ENCODE measurements at places on chromosomes 4 and X.

DNA sequence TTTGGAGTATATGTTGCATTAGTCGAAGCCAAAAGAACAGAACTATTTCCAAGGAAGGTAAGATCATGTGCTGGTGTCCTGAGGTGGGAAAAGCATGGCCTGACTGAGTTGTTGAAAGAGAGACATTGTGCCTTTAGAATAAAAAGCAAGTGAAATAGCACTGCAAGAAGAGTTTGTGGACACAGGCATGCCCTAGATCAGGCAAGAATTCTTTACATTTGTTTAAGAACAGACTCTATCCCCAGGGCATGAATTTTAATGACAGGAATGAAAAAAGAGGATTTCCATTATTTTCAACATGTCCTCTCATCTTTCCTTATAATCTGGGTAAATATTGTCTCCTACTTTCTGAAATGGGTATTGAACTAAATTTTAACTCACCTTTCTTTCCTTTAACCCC, 516.2 kb upstream of the GALNT7 start:
- DNase-seq, result no peak

DNA sequence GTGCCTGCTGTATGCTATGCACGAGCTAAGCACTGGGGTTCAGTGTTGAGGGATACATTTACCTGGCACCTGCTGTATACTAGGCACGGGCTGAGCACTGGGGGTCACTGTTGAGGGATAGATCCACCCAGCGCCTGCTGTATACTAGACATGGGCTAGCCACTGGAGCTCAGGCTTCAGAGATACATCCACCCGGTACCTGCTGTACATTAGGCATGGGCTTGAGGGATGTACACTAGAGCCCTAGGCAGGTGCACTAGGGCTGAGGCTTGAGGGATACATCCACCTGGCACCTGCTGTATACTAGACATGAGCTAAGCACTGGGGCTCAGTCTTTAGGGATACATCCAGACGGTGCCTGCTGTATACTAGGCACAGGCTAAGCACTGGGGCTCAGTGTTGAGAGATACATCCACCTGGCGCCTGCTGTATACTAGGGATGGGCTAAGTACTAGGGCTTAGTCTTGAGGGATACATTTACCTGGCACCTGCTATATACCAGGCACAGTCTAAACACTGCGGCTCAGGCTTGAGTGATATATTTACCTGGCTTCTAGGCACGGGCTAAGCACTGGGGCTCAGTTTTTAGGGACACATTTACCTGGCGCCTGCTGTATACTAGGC, 92.7 kb downstream of the ADRA2C start:
- DNase-seq, result no peak

DNA sequence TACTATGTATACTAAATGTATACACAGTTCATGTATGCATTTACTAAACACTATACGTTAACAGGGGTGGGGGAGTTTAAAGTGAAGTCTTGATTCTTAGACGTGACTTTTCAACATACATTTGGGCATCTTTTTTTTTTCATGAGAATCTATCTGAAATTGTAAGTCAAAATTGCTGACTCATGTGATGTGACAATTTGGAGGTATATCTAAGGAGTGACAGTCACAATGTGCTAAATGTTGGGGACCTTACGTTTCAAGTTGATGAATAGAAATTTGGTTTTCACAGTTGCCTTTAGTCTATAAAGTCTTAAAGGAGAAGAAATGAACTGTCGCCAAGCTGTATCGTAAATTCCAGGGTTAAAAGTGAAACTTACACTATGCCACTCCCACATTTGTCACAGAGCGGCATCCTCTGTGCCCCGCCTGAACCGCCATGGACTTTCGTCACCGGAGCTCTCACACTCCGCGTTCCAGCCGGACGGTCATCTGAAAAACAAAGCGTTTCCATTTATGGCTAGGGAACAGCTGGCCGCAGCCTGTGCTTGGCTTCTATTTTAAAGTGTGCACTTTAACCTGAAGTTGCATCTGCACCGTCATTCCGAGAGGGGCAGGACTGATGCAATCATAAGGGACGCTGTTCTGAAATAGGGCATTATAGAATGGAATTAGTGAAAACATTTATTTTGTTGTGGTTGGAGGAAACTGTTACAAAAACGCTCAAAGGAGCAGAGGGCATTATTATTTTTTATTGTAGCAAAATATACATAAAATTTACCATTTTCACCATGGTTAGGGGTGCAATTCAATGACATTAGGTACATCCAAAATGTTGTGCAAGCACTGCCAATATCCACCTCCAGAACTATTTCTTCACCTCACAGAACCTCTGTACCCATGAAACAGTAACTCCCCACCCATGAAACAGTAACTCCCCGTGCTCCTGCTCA, 30.9 kb downstream of the PDLIM3 start:
- DNase-seq, result no peak

- DNase-seq, result no peak
Observed at GRCh38 chr4:84051089-84051488, 448.0 kb downstream of the NKX6-1 start.

- no peak for DNase-seq
Observed at GRCh38 chrX:87105131-87105530, 412.5 kb upstream of the KLHL4 start.

DNA sequence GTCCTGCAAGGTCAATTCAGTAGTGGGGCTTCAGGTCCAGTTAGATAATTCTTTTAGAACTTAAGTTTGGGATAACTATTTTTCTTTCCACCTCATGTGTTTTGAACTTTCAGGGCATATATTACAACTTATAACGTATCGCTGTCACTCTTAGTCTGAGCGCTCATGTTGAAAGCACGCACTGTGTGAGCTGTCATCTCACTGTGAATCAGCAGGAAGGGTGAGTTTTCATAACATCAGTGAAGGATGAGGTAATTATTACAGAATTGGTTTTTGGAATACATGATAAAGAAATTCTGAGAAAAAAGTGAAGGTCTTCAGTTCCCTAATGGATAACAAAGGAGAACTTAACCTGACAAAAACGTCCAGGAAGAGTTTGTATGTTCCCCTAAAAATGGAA, 45.1 kb upstream of the SLC4A4 start:
- DNase-seq, result no peak

DNA sequence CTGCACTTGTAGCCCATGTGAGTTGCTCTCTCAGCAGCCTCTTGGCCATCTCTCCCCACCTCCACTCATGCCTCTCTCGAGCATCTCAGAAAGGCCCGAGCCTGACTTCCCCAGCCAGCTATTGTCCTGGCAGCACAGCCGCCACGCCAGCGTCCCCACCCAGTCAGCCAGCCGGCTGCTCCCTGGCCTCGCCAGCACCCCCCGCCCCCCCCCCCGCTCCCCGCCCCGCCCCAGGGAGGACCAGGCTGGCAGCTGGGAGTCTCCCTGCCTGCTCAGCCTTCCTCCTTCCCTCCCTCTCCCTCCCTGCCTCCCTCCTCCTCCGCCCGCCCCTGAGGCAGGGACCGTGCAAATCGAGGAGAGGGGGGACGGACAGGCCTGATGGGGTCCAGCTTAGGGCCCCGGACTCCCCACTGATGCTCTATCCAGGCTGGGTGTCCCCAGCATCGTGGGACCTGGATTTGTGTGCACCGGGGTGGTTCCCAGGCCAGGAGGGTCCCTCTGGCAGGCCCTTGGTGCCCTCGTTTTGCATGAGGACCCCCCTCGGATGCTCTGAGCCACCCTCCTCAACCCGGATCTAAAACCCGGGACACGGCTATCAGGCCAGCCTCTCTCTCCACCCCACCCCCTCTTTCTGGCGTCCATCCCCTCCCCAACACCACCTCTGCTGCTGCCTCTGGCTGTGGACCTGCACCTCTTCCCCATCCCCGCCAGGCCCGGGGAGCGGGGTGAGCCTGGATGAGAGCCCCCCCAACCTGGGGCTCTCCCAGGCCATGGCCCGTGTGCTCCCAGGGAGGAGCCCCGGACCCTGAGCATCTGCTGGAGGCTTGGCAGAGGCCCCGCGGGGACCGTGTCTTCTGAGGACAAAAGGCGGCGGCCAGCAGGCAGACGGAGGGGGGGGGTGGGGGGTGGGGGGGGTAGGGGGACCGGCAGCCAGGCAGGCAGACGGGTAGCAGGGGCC, at the start of gene GPR173:
TSS of gene GPR173 (plus strand) at position 621 of the 958 bp plus-strand sequence. CDS start 27,833 bp downstream, outside the sequence.
- DNase-seq, result no peak

- DNase-seq, result no peak
Observed at GRCh38 chrX:9729171-9729885, 36.3 kb downstream of the GPR143 start.

DNA sequence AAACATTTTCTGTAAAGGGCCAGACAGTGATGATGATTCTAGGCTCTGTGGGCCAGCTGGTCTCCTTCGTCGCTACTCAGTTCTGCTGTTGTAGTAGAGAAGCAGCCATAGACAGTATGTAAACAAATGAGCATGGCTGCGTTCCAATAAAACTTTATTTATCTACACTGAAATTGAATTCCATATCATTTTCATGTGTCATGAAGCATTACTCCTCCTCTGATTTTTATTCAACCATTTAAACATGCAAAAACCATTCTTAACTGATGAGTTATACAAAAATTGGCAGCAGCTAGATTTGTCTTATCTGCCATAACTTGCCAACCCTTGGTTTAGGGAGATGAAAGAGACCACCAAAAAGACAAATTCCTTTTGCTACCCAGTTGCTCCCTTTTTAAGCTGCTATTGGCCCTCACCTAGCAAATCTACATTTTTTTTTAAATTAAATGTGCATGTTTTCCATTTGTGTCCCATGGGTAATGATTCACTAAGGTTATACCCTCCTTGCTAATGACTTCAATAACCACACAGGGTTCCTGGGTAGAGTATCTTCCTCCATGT, 309.9 kb downstream of the DHX15 start:
- DNase-seq, result no peak

- no peak for DNase-seq
Observed at GRCh38 chr4:185870366-185870765, 58.4 kb upstream of the SORBS2 start.

DNA sequence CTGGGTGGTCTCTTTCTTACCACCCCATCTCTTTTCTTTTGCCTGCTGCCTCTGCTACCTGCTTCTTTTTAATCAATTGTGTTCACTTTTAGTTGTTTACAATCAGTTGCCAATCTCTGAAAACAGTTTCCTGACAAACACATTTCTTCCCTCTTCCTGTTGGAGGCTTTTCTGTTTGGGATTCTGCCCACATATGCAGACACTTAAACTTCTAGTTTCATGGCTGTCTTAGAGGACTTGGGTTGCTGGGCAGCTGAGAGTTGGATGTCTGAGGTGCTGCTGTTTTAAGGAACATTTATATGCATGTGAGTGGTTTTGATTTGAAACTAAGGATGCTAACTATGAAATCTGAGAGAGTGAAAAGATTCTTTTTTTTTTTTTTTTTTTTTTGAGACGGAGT, 112.3 kb upstream of the LIMCH1 start:
- DNase-seq, result no peak

DNA sequence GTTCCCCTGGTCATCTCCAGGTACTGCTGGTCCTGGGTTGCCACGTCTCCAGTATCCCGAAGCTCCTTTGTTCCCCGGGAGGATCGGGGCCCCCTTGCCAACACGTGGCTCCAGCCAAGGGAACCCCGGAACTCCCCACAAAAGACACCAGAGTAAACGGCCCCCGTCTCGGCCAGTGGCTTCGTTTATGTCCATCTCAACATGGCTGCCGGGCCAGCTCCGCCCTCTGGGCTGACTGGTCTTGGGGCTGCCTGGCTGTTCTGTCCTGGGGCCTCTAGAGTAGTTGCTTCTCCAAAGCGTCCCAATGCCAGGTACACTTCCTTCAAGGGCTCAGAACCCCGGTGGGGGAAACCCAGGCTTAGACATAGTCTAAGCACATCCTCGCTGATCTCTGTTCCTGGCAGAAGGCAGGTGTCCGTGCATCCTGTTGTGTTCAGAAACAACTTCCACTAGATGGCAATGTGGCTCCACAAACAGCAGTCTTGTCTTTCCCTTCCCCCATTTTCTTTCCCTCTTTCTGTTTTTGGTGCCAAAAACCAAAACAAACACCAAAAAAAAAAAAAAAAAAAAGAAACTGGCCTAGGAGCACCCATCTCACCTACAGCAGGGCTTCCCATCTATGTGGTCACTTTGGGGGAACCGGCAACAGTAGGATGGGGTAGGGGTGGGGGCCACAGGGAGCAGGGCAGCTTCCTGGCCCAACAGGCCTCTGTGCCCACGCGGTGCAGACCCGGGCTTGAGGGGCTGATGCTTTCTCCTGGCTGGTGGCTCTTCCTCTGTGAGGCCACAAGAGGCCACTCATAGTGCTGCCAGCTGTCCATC, 35.3 kb downstream of the NBDY start:
- DNase-seq, result peak; percentile 57

- no peak for DNase-seq
Observed at GRCh38 chr4:24574236-24574635, 10.1 kb downstream of the DHX15 start.

- no peak for DNase-seq
Observed at GRCh38 chr4:7408166-7408565, 26.6 kb downstream of the PSAPL1 start.

GRCh38 chr4:182828360-182829025, 88.7 kb downstream of the DCTD start:
- no peak for DNase-seq

DNA sequence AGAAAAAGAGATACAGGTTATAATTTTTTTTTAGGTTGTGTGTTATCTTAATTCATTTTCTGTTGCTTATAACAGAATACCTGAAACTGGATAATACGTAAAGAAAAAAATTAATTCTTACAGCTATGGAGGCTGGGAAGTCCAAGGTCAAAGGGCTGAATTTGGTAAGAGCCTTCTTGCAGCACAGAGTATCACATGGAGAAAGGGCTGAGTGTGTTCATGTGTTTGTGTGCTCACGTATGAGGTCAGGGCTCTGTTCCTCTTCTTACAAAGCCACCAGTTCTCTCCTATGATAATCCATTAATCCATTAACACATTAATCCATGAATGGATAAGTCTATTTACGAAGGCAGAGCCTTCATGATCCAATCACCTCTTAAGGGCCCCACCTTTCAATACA, 8.6 kb upstream of the RAB28 start:
- DNase-seq, result no peak

- DNase-seq, result peak; percentile 44
Observed at GRCh38 chr4:121900132-121900983, 30.1 kb upstream of the BBS7 start.

DNA sequence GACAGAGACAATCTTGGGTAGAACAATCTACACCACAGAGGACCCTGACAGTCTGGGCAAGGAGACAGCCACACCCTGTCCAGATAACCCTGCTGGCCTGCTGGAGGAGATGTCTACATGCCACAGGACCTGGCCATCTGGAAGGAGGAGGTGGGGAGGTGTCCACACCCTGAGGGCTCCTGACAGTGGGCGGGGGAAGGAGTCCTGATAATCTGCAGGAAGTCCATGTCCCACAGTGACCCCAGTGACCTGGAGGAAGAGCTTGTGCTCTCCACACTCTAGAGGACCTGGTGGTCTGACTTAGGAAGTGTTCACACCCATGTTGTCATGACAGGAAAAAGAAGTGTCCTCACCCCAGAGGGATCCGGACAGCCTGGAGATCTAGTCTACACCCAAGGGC, 5.5 kb downstream of the SUV39H1 start:
- no peak for DNase-seq

Measured in T-cell (primary cell).